IPS-NIHi11 (cell line): ENCODE measurements at places on chromosomes 4 and X.

GRCh38 chrX:69130439-69130838 lies 34.8 kb downstream of the PJA1 start:
- no peak for DNase-seq

DNA sequence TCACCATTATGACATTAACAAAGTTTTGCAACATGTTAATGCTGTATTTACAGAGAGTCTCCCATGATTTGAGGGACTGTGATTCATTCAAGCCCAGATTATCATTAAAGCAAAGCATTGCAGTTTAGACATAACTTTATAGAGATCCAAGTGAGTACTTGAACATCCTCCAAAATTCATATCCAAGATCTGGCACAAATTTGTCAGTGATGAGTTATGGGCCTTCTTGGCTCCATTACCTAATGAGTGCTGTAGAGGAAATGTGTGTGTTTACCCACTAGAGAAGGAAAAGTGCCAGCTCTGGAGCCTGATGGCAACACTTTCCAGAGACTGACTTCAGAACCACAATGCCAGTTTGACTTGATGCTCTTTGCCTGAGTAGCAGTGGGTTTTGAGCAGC lies 432.3 kb downstream of the GALNTL6 start:
- DNase-seq: no peak

DNA sequence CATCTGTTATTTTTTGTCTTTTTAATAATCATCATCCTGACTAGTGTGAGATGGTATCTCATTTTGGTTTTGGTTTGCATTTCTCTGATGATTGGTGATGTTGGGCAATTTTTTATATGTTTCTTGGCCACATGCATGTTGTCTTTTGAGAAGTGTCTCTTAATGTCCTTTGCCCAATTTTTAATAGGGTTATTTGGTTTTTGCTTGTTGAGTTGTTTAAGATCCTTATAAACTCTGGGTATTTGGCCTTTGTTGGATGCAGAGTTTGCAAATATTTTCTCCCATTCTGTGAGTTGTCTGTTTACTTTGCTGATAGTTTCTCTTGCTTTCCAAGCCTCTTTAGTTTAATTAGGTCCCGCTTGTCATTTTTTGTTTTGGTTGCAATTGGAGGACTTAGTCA lies 152.1 kb upstream of the MED14 start:
- DNase-seq: no peak

GRCh38 chrX:13364230-13364857 lies 44.5 kb upstream of the ATXN3L start:
- DNase-seq: no peak

DNA sequence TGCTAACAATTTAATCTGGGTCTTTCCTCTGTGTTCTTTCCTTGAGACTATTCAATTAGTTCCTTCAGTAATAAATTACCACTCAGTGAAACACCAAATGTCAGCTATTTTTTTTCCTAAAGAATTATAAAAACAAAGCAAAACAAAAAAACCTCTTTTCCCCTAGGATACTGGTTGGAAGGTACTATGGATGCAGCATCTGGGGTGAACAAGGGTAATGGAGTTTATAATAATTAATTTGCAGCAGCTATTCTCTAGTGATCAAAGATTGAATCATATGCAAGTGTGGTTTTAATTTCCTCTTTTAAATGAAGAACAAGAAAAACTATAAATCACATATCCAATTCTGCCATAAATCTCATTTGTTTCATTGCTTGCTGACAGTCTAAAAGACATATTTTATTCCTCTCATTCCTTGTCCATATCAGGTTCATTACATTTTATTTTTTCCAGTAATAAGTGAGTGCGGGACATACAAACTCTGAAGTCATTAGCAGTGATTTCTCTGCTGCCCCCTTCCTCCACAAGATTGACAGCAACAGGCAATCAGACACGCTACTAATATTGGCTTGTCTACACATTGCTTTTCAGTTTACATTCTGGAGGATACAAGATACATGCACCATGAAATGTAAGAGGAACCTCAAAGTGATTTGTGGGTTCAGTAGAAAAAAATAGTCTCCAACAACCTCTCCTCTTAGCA lies 1093.4 kb upstream of the SLIT2 start:
- no peak for DNase-seq

GRCh38 chr4:145735347-145735675 lies 55.4 kb downstream of the C4orf51 start:
- DNase-seq: no peak

DNA sequence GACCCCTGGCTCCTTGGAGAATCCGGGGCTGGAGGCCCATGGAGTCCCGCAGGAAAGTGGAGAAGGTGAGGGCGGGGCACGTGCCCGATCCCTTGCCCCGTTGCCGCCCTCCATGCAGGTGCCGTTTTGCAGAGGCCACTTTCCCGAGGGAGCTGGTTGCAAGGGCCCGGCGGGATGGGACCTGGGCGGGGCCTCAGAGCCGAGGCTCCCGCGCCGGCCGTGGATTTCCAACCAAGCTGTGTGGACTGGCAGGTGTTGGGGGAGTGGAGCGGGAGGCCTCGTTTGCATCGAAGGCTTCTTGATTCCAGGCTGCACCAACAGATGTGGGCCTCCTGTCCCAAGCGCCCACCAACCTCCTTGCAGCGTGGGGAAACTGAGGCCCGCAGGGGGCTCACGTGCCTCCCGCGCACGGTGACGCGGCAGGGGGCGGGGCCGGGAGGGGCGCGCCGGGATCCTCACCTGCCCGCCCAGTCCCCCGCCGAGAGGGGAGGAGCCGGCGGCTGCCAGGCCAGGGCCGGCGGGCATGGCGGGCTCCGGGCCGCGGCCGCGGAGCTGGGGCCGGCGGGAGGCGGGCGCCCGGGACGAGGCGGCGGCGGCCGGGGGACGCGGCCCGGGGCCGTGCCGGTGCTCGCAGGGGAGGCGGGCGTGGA lies 24.9 kb downstream of the SH3BP2 start:
- DNase-seq: peak; percentile 99
